ENCODE measurements at places on chromosomes 5 and 9.

GRCh38 chr5:126354012-126354857 lies 69.0 kb upstream of the GRAMD2B start:
- no peak for DNase-seq

DNA sequence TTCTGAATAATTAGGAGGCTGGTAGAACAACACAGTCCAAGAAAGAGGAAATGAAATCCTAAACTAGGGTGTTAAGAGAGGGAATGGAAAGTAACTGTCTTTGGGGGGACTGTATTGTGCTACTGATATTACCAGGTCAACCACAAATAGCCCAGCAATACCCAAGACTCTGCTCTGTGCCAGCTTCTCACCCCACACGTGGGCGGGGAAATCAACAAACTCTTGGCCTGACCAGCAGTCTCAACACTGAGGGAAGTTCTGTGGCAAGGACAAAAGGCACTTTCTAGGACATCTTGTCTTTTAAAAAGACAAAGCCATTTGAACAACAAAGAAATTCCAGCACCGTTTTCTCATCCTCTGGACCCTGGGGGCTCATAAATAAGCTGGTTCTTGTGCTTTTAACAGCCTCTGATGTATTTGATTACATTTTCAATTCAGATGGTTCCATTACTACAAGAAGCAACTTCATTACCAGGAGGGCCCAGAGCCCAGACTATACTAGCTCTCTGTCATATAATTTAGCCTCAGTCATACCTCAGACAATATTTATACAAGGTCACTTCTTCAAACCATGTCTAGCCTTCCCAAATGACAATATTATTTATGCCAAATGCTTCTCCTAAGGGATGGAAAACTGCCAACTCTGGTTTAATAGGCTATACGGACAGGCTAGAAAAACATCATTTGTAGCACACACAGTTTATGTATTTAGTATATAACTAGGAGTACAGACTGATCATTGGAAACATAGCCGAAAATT lies 297.8 kb downstream of the CWC27 start:
- no peak for DNase-seq

- DNase-seq = no peak
Measured at GRCh38 chr5:19546521-19546920, 441.5 kb downstream of the CDH18 start.

DNA sequence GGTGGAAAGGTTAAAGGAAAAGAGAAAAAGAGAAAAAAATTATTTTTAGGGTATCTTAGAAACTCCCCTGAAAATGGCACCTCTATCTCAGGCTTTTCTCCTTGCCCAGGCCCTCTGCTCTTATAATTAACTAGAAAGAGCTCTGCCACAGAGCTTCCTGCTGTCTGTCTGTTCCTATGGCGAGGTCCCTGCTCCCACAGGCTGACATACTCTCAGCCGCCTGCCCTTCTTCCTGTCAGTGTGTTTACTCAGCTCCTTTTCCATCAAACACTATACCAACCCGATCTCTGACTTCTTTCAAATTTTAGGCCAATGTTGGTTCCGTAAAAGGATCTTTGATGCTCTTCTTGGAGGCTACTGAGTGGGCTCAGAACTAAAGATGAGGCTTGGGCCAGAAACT lies 482.6 kb downstream of the DMAC1 start:
- no peak for DNase-seq

DNA sequence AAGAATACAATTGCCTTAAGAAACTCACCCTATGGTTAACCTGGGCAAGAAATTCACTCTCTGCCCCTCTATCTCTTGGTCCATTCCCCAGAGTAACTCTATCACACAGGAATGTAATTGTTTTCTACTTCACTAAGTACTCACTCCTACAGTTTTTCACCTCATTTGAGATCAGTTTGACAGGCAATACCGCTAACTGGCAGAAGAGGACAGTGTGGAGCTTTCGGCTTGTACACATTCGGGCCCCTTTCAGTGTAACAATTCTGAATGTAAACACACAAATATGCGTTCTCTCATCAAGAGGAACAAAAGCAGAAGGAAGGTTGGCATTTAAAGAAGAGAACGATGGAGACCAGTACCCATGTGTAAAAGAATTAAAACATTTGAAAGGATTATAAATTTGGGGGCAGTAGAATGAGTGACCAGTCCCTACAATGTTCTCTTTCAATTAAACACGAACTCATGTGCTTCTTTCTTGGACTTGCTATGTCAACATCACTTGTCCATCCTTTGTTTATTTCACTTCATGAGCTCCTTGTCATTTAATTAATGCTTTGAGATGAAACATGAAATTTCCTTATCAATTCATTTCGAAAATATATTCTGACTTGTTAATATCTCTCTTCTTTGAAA lies 188.5 kb upstream of the GRAMD2B start:
- no peak for DNase-seq

DNA sequence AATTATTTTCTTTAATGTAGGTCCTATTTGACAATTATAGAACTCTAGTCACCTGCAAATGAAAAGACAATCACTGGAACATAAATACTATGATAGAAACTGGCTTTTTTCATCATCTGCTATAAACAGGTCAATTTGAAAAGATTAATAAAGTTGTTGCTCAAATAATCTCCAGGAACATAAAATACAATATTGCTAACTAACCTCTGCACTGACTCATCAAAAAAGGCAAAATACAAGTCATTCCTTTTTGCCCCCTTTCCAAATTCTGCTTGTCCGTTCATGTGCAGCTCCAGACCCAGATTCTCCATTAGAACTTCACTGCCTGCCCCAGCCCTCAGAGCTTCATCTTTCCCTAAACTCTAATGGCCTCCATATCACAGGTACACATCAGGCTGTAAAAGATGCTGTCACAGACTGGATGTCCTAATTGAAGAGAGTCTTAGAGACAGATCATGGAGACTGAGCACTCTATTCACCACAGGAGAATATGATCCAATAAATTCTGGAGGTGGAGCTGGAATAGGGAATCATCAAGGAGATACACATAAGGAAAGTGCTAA lies 1.6 kb downstream of the DCTN4 start:
- DNase-seq = no peak

Measured in activated T-cell treated with anti-CD3 and anti-CD28 coated beads, Interleukin-2, amount 50 U/mL, for 24 hours (primary cell).